ENCODE measurements at places on chromosomes 11 and 22.

GRCh38 chr22:46366801-46367706 is 31.5 kb downstream of the TRMU start:
- DNase-seq = no peak

- DNase-seq = no peak
Observed at GRCh38 chr22:27075028-27075678, 417.8 kb downstream of the MIAT start.

DNA sequence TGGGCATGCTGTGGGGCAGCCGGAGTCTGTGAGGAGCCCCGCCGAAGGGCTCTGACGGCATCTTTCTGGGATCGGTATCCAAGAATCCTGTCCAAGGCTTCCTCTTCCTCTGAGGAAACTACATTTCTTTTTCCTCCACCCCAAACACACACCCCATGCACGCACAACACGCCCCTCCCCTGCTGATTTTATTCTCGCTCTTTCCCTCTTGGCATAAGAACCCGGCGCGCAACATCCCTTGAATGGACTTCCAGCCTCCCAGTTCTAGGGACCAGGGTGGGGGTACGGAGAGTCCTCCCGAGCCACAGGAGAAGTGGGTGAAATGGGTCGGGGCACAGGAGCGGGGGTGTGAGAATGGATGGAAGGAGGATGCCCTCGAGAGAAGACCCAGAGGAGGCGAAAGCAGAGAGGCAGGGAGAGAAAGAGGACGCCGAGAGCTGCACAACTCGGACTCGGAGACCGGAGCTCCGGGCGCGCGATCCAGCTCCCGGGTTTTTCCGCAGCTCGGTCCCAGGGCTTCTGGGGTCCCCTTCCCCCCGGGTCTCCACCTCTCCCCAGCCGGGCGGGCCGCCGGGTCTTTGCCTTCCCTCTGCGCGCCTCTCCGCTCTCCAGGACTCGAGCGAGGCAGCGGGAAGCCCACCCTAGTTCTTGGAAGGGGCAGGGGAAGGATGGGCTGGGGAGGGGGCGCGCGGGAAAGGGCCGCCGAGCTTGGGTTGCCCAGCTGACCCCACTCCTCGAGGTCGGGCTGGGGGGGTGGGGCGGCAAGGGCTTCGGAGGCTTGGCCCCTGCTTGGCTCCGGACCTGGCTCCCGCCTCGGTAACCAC is 1.5 kb upstream of the LARGE1 start:
- no peak for DNase-seq

DNA sequence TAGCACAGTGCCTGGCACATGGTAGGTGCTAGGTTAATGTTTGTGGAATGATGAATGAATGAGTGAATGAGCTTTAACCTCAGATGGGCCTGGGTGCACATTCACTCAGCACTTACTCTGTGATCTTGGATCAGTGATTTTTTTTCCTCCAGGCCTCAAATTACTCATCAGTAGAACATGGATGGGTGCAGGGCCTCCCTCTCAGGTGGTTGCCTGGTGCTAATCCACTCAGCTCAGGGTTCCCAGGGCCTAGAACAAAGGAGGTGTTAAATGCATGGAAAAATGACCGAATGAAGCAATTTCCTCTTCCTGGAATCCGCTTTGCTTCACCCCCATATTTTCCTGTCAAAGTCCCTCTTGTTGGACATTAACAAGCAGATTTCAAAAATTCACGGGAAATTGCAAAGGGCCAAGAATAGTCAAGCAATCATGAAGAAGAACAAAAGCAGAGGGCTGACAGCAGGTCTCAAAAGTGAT is 93.5 kb downstream of the MYEOV start:
- no peak for DNase-seq

DNA sequence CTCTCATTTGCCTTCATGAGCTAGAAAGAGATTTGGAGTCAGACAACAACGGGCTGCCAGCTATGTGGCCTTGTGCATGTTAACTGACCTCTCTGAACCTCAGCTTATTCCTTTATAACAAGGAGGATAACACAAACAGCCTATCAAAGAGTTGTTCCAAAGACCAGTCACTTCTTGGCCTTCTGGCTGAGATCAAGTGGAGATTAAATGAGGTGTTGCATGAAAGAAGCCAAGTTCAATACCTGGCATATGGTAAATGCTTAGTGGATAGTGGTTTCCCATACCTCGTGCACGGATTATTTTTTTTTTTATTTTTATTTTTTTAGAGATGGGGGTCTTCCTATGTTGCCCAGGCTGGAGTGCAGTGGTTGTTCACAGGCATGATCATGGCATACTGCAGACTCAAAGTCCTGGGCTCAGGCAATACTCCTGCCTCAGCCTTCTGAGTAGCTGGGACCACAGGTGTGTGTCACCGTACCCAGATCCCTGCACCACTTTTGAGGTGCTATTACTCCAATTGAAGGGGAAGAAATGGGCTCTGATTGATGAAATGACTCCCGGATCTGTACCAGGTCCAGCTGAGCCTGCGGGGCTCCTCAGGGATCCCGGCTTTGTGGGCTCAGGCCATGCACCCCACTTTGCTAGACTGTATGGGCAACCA is 4.9 kb downstream of the LGALS1 start:
- DNase-seq = no peak

DNA sequence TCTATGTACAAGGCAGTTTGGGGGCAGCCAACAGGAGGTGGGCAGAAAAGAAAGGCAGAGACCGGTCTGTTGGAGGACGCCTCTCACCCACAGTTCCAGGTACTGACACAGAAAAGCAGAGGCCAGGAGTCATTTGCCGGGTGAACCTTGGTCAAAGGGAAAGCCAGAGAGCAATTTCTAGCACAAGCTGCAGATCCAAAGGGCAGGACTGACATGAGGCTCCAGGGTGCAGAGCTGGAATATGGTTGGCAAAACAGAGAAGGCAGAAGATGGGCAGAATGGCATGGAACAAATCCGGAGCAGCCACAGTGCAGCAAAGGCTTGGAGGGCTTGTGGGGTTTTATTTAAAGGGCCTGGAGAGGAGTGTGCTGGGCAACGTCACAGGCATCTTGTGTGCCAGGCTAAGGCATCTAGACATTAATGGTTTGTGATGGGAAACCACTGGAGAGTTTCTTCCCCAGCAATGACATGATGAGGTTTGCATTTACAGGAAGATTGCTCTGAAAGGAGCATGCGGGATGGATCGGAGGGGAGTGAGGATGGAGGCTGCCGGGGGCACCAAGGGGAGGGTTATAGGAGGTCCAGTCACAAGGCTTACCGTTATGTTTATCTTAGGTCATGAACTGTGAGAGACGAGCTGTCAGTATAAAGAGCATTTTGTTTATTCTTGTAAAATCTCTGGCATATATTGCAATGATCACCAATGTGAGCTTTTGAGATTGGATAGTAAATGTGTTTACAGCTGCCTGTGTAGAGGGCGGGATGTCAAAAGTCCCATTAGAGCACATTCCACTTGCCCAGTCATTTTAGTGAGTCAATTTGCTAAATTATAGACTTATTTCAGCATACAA is 5.7 kb upstream of the MMP20 start:
- no peak for DNase-seq

GRCh38 chr11:112050721-112051120 is 23.1 kb downstream of the PIH1D2 start:
- no peak for DNase-seq

Data from common myeloid progenitor, CD34-positive (primary cell).